Renal cortex interstitium (tissue), 15 donors: ENCODE measurements at places on chromosomes 3 and 15. TPM values are rescaled to one million over a fixed set of nuclear protein-coding genes. Genes with fewer than 3 reads are reported as not detected.

DNA sequence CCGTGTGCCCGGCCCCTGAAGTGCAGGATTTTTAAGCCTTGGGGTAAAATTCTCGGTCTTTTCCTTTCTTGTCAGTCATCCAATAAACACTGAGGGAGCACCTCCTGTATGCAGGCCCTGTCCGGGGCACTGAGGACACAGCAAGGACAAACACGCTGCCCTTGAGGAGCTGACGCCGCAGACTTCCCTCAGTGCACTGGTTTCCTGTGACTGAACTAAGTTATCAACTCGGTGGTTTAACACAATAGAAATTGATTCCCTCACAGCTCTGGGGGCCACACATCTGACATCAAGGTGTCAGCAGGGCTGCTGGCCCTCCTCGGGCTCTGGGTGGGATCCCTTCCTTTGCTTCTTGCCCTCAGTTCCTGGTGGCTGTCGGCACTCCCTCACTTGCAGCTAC, 65.1 kb downstream of the ZNF445 start:
- no peak for DNase-seq

- DNase-seq: peak; percentile 13
Observed at GRCh38 chr3:192122832-192123594, 604.3 kb downstream of the FGF12 start.

Gene KIF9
- 26.0 TPM for polyA plus RNA-seq

GRCh38 chr3:52277071-52277964, 1.1 kb downstream of the WDR82 start:
- DNase-seq: peak; percentile 73

DNA sequence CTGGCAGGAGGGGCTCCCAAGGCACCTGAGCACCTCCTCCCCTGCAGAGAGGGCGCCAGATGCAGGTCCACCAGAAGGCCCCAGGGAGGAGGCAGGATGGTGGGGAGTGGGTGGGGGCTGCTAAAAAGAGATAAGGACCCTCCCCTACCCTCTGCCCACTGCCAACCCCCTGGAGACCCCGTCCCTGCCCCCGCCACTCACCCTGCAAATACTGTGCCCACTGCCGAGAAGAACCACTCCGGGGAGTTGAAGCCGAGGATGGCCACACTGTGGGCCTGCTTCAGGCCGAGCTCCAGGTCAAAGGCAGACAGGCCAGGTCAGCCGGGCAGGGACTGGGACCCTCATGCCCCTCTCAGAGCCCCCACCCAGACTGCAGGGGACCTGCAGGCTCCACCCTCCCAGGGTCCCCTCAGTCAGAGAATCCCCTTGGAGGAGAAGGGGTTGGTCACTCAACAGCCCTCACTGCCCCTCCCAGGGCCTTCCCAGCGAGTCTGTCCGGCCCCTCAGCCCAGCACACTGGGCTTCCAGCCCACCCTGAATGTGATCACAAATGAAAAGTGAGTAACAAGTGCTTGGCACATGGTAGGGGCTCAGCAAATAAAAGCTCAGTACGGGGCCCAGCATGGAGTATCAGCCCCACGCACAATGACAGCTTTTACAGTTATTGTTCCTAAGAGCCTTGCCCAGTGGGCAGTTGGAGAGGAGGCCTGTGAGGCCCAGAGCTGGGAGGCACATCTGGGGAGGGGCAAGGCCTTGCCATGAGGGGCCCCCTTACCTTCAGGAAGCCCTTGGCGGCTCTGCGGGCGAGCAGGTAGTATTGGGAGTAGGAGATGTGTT, 40.4 kb downstream of the ACSBG1 start:
- no peak for DNase-seq

DNA sequence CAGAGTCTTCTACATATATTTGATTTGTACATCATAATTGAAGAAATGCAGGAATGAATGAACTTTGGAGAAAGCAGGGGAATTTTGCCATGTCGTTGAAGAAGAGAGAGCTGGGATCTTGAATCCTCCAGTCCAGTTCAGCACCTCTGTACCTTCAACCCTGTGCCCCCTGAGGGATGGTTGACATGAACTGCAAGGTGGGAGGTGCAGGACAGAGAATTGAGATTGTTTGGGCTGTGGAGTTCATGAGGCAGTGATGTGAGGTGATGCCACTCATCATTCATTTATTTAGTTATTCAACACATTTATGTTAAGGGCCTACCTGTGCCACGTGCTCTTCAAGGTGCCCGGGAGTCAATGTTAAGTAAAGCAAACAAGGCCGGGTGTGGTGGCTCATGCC, 104.6 kb downstream of the ARNT2 start:
- DNase-seq: no peak

Gene RBP2
- 0.47 TPM for polyA plus RNA-seq

DNA sequence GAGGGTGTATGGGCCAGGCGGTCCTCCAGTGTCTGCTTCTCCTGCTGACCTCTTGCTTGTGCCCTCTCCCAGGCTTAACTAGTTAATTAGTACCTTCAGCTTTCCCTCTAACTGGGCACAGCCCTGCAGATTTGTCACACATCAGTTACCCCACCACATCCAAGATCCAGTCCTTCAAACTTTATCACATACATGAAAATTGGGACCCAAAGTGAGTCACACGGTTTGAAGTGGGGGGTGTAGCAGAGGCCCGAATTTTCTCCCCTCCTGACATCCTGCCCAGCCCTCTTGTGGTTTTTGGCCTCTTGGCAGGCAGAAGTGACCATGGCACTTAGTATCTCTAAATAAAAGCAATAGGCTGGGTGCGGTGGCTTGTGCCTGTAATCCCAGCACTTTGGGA, 3.9 kb downstream of the MAPKAPK3 start:
- DNase-seq: no peak

DNA sequence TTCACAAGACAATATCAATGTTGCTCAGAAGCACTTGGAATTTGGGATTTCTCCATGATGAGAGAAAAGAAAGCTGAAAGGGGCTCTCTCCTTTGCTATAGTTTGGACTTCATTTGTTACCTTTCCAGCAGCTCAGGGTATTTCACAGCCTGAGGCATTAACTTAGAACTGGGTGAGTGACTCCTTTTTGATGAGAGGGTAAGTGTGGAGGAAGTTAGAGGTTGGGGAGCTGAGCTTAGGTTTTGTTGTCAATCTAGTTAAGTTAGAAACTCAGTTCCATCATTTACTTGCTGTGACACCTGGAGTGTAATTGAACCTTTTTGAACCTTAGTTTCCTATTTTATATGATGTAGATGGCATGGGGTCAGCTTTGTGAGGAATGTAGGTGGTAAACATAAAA, 359.1 kb downstream of the PDCD6IP start:
- no peak for DNase-seq

Gene BAHD1
- polyA plus RNA-seq: 20.6 TPM

GRCh38 chr3:248864-249520, 52.4 kb downstream of the CHL1 start:
- no peak for DNase-seq

DNA sequence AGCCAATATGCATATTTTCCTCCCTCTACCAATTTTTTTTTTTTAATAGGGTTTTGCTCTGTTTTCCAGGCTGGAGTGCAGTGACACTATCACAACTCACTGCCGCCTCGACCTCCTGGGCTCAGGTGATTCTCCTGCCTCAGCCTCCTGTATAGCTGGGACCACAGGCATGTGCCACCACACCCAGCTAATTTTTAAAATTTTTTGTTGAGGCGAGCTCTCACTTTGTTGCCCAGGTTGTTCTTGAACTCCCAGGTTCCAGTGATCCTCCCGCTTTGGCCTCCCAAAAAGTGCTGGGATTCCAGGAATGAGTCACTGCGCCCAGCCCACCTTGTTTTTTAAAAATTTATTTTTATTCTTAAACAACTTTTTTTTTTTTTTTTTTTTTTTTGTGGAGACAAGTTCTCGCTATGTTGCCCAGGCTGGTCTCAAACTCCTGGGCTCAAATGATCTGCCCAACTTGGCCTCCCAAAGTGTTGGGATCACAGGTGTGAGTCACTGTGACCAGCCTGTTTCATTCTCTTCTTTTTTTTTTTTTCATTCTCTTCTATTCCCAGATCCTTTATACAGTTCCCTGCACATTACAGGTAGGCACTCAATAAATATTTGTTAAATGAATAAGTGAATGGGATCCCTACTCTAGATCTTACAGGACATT, 40.5 kb upstream of the PIK3CB start:
- no peak for DNase-seq

GRCh38 chr3:48738926-48739616, 22.1 kb upstream of the IP6K2 start:
- DNase-seq: no peak

- DNase-seq: no peak
Observed at GRCh38 chr3:71288269-71288930, 295.1 kb downstream of the FOXP1 start.

Gene CDC25A
- 8.2 TPM for polyA plus RNA-seq

- no peak for DNase-seq
Observed at GRCh38 chr3:152922554-152922953, 87.6 kb downstream of the P2RY1 start.

DNA sequence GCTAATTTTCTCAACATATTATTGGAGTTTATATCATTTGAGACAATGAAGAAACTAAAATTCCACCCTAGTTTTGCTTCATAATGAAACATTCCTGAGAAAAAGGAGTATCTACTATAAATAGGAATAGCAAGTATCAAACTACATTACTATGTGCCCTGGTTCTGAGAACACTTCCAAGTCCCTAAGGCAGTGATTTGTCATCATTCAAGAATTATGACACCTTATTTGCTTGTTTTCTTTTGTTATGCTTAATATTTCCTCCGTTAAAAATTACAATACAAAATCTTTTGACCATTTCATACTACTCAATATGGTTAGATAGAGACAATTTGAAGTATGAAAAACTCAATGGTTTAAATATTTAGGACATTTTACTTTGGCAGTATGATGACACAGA, 707.8 kb upstream of the GOLIM4 start:
- no peak for DNase-seq

GRCh38 chr3:68996356-68996995, 17.0 kb downstream of the EOGT start:
- no peak for DNase-seq

- peak; percentile 80 for DNase-seq
Observed at GRCh38 chr3:170802164-170803151, 67.5 kb downstream of the RPL22L1 start.

GRCh38 chr3:15276028-15276724, 56.2 kb downstream of the SH3BP5 start:
- no peak for DNase-seq

DNA sequence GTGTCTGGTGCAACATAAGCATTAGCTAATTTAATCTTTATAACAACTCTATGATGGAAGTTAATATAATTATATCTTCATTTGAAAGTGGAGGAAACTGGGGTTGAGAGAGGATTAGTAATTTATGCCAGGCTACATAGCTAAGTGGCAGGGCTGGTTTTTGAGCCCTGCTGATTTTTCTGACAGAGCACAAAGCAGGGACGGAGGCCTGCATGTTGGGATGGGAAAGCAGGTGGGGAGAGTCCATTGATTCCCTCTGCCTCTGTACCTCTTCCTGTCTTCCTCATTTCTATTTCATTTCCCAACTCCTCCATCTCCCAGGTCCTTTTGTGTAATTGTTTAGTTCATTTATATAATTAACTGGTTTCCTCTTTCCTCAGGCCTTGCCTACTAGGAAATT, 251.6 kb upstream of the ZPLD1 start:
- no peak for DNase-seq

- no peak for DNase-seq
Observed at GRCh38 chr3:141680620-141681389, 57.3 kb upstream of the RNF7 start.

DNA sequence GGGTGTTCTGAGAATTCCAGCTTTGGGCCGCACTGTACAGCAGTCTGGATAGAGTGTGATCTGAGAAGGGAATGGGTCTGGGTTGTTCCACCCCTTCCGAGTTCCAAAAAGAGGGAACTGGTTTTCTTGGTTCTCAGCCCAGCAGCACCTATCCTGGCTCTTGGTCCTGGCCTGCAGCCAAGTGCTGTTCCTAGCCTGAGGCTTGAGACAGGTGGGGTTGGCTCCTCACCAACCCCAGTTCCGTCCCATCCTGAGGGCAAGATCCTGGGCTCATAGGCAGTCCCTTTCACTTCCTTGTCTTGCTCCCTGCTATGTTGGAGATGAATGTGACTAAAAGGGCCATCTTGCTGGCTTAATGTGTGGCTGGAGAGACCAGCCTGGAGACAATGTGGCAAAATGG, 15.2 kb downstream of the IVD start:
- DNase-seq: no peak

DNA sequence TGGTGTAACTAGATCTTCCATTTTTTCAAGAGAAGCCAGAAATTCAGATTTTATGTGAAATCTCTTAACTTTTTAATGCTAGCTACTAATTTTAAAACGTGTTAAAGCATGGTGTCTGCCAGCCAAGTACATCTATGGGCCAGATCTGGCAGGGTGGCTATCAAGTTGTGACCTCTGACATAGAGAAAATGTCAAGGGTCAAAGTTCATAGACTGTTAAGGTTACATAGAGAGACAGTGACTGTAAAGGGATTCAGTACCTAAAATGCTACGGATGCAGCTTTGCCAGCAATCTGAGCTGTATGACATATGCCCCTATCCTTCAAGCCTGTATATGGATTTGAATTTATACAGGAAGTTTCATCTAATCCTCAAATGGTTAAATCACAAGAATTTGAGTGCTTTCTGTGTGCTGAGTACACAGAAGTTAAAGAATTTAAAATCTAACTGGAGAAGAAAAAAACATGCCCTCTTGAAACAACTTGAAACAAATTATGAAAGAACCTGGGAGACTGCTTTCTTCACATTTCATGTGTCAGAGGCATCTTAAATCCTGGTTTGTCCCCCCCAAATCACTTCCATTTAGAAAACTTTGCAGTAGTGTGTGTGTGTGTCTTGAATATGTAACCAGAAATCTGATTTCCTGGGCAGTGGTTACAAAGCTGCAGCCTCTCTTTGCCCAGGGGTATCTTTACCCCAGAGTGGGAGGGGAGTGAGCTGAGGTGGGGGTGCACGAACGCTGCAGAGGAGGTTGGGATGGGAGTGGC, 895 bp upstream of the ARHGAP31 start:
- no peak for DNase-seq

- DNase-seq: no peak
Observed at GRCh38 chr3:57397175-57398026, 104.9 kb upstream of the ASB14 start.

Gene PP2D1
- 0.59 TPM for polyA plus RNA-seq

- no peak for DNase-seq
Observed at GRCh38 chr3:42531470-42531869, 29.0 kb downstream of the VIPR1 start.

DNA sequence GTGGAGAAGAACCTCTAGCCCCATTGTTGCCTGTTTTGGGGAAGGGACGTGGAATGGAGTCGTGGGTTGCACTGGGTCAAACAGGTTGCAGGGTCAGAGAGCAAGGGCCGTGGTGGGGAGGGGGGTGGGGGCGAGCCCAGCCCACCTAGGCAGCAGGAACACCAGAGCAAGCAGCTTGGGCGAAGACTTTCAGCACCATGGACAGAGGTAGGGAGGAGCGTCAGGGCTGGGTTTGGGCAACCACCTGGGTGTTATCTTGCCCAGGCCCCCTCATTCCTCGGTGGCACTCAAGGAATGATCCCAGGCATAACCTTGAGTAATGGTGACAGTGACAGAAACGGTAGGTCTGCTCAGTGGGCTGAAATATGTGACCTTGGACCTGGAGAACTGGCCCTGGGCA, 45.9 kb upstream of the TMEM115 start:
- peak; percentile 54 for DNase-seq

- DNase-seq: no peak
Observed at GRCh38 chr3:167811031-167811430, 75.5 kb downstream of the SERPINI1 start.

Gene NCEH1
- 3.2 TPM for polyA plus RNA-seq

GRCh38 chr3:104281713-104282112, 1085.0 kb upstream of the ALCAM start:
- DNase-seq: no peak

Gene AADACL2
- polyA plus RNA-seq: 0.07 TPM

- no peak for DNase-seq
Observed at GRCh38 chr15:42584031-42584765, 8.8 kb downstream of the STARD9 start.

GRCh38 chr3:38152609-38153008, 12.7 kb upstream of the OXSR1 start:
- DNase-seq: no peak
